ENCODE measurements at places on chromosomes 1 and 21.

DNA sequence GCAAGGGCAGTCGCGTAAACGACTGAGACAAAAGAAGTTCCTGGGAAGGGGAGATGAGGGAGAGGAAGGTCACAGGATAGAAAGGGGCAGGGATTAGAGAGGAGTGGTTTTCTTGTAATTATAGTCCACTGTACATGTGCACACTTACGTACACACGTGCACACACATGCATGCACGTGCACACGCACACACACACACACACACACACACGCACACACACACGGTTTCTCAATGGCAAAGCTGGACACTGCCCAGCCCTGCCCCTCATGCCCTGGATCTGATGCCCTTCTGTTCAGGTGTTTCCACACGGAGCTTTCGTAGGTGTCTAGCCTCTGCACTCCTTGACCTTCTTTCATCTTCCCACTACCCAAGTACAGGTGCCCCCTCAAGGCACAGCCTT is 3.9 kb downstream of the OR2B11 start:
- no peak for DNase-seq

GRCh38 chr21:31760931-31761330 is 29.0 kb upstream of the SCAF4 start:
- no peak for DNase-seq

GRCh38 chr1:241715956-241716355 is 63.9 kb downstream of the WDR64 start:
- DNase-seq = no peak

- DNase-seq = no peak
These were observed 38.0 kb upstream of the KCTD3 start for GRCh38 chr1:215529111-215529510.

DNA sequence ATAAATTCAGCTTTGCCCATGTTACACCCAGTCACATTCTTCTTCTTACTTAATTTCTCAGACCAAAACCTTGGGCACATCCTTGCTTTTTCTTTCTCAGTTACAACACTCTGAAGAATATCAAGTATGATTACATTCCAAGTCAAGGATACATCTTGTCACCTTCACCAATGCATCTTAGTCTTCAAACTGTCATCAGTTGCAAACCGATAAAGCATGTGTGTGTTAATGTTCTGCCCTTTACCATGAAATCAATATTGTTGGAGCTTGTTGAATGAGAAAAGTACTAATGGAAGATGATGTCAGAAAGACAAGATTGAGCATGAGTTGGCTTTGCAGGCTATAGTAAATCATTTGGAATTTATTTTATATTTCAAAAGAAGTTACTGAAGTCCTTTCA is 764.6 kb downstream of the NCAM2 start:
- DNase-seq = no peak

- peak; percentile 89 for DNase-seq
These were observed 14.7 kb downstream of the ATPAF1 start for GRCh38 chr1:46653405-46653958.

DNA sequence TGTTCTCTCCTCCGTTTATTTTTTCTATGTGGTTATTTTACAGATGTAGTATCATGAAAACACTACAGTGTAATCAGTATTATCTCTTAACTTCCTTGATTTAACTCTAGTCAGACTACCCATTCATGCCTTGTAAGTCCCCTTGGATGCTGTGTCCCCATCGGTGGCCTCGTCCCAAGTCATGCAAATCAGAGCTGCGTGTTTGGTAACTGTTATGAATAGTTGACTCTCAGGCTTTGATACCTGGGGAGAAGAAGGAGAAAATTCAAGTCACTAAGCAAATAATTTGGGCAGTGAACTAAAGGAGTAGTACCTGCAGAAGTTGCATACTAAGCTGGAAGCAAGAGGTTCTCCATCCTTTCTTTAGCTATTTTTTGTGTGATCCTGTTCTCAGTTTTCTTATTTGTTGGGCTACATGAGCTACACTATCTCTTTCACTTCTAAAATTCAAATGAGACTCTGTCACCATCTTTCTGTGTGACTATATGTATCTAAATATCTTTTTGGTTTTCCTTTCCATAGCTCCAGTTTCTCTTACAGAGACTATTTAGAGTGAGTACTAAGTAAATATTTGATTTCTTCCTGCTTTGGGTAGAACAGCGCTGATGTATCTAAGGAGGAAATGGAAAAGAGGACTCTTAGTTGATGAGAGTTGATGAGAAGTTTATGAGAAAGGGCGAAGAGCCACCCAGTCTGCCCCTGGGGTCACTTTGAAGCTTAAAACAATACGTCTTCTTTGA is 50.9 kb downstream of the VANGL2 start:
- no peak for DNase-seq

- no peak for DNase-seq
These were observed 83.7 kb downstream of the TNFSF18 start for GRCh38 chr1:172966844-172967540.

- DNase-seq = no peak
These were observed 25.4 kb upstream of the LMX1A start for GRCh38 chr1:165381745-165382505.

GRCh38 chr1:208203848-208204609 is 40.2 kb downstream of the PLXNA2 start:
- DNase-seq = peak; percentile 76

DNA sequence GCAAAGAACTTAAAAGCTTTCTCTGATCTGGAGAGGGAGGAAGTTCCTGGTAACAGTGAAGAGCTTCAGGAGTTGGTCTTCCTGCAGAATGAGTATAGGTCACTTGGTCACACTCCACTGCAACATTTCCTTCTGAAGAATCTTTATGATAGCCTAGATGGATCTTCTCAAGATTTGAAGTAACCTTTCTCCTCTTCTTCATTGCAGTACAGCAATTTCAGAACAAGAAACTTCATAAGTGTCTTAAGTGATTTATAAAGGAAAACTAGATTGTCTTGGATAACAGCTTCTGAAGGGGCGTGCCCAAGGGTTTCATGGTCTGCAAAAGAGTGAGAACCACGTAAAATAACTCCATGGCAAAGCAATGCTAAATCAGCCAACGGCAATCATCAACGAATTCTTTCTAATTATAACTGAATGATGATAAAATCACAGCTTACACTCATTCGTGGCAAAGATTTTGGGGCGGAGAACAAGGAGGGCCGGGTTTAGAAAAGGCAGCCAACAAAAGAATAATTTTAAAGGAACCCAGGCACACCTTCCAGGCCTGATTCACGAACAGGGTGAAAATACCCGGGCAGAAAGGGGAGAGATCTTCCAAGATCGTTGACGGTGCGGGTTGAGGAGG is 53.9 kb upstream of the ASPM start:
- DNase-seq = peak; percentile 60

- DNase-seq = no peak
These were observed 182.0 kb upstream of the CSF3R start for GRCh38 chr1:36664571-36665287.

DNA sequence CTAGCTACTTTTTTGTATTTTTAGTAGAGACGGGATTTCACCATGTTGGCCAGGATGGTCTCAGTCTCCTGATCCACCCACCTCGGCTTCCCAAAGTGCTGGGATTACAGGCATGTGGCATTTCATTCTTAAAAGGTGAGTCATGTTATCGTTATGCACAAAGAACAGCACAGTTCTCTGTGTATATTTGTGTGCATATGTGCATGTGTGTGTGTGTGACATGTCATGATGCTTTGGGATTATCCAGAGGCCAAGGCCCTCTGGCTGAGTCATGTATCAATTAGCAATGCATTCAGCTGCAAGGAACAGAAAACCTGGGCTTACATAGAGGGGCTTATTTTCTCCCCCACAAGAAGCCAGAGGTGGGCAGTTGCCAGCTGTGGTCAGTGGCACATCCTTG is 301.7 kb upstream of the KAZN start:
- DNase-seq = peak; percentile 11

GRCh38 chr1:94678202-94678848 is 136.8 kb upstream of the F3 start:
- DNase-seq = no peak

DNA sequence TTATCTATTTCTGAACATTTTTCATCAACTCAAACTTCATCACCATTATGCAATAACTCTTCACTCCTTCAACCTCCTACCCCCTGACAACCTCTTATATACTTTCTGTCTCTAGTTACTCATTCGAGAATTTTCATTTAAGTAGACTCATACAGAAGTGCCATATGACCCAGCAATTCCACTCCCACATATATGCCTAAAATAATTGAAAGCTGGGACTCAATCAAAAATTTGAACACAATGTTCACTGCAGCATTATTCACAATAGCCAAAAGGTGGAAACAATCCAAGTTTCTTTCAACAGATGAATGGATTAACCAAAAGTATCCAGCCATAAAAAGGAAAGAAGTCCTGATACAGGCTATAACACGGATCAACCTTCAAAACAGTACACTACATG is 24.1 kb downstream of the COL11A1 start:
- DNase-seq = peak; percentile 19

DNA sequence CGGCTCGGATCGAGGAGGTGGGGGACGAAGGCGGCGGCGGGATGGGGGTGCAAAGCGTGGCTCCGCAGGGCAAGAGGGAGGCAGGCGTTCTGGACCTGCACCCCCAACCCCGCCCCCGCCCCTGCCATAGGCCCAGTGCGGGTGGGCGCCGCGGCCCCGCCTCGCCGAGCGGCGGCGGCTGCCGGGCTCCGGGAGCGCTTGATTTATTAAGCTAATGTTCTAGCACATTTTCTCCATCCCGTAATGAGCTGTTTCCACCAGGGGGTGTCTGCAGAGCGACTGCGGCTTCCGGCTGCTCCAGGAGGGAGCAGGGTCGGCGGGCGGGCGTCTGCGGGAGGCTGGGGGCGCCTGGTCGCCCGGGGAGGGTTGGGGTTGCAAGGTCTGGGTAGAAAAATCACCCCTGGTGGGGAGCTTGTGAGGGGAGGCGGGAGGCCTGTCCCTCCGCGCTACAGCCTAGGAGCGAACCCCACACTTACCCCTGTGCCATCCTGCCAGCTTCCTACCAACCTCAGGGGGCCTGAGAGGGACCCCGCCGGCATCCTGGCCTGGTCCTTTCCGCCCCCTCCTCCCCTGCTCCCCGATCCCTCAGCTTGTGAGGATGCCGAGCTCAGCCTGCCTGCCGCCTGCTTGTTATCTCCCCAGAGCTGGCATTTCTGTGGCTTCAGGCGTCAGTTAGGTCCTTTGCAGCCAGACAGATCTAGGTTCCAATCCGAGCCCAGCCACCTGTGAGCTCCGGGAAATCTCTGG is 48.5 kb upstream of the ACOT11 start:
- DNase-seq = peak; percentile 57

DNA sequence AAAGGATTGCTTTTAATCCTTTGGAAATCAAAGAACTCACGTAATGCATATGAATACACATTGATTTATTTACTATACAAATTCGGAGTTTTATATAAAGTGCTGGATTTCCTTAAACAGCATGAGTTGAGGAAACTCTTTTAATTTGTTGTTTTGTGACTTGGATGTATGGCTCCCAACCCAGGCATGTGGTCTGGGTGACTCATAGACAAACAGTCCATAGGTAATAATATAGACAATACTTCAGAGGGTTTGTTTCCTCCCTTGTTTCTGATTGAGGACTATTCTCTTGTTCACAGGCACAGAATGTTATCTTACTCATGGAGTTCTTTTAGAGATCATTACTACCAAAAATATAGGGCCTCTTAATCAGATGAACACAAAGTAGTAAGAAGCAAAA is 43.8 kb downstream of the XPR1 start:
- DNase-seq = no peak

GRCh38 chr1:165434281-165434680 is 10.6 kb downstream of the RXRG start:
- DNase-seq = no peak

DNA sequence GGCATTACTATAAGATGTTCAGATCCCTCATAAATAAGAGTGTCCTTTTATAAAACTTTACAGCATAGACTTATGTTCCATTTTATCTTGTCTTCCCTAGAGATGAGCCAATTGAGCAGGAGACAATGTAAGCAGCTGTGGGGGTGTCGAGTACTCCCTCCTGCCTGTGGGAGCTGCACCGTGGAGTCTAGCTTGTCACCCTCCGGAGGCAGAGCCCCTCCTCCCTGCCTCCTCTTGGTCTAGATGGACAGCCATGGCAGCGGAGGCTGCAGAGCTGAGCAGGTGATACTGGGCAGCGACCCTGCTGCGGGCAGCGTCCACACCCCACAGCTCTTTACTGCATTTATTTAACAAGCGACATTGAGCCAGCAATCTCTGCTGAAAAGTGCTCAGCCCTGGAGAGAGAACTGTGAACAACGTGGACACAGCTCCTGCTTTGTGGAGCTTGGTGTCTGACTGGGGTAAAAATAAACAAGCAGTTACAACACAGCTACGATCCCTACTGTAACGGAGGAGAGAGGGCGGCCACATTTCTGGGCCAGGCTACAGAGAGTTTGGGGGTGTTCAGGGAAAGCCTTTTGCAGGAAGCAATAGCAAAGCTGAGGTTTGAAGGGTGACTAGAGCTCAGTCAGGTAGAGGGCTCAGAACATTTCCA is 12.8 kb upstream of the KIF21B start:
- DNase-seq = no peak

- DNase-seq = no peak
These were observed 83.7 kb downstream of the HLCS start for GRCh38 chr21:36882776-36883175.

- DNase-seq = no peak
These were observed 34.6 kb upstream of the HEATR1 start for GRCh38 chr1:236638945-236639344.

- no peak for DNase-seq
These were observed 187.1 kb upstream of the CACNA1E start for GRCh38 chr1:181296180-181296579.

GRCh38 chr21:25298512-25299491 is 308.5 kb downstream of the MRPL39 start:
- DNase-seq = no peak

GRCh38 chr1:156629823-156630449 is 10.7 kb downstream of the HAPLN2 start:
- no peak for DNase-seq

GRCh38 chr1:36397083-36397377 is 678 bp downstream of the LSM10 start:
- no peak for DNase-seq

GRCh38 chr1:226526801-226527595 is 21.6 kb upstream of the STUM start:
- no peak for DNase-seq

GRCh38 chr1:25872713-25873112 is 2.8 kb downstream of the PAQR7 start:
- DNase-seq = no peak

DNA sequence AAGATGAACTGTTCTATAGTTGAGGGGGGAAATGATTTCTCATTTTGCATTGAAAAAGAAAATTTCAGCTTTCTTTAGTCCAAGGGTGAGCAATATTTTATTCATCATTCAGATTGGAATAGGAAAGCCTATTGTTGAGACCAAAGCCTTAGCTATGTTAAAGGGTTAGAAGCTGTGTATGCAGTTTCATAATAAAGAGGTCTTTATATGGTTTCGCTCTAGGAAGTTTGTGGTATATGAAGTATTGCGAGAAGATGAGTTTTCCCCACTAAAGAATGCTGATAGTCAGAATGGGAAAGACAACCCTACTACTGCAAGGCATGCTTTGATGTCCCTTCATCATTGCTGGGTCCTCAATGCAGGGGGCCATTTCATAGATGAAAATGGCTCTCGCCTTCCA is 28.6 kb downstream of the UAP1 start:
- no peak for DNase-seq
